Stimulated activated CD8-positive, alpha-beta memory T cell treated with anti-CD3 and anti-CD28 coated beads, Interleukin-15, amount 100 ng/mL, for 48 hours (primary cell): ENCODE measurements at places on chromosomes 2 and 18.

DNA sequence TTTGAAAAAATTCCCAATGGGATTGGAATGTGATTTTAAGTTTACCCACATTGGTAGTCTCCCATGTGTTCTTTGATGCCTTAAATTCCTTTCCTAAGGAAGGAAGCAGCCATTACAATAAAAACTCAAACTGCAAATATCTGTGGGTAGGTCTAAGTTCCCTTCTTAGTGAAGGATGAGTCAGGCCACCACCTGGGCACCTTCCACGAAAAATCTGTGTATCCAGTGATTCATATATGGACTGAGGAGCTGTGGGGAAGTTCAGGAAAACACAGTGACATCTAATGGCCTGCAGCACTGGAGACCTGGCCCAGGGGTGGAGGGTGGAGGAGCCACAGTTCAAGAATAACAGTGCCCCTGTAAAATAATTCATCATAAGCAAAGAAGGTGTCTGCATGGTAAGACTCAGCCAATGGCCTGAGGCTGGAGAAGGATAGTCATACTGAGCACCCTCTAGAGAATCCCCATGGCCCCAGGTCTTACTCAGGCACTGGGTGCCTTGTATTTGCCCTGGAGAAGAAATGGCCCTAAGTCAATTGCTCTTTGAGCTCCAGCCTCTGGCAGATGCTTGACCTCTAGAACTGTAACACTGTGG, 248.6 kb downstream of the SP3 start:
- DNase-seq, result no peak

DNA sequence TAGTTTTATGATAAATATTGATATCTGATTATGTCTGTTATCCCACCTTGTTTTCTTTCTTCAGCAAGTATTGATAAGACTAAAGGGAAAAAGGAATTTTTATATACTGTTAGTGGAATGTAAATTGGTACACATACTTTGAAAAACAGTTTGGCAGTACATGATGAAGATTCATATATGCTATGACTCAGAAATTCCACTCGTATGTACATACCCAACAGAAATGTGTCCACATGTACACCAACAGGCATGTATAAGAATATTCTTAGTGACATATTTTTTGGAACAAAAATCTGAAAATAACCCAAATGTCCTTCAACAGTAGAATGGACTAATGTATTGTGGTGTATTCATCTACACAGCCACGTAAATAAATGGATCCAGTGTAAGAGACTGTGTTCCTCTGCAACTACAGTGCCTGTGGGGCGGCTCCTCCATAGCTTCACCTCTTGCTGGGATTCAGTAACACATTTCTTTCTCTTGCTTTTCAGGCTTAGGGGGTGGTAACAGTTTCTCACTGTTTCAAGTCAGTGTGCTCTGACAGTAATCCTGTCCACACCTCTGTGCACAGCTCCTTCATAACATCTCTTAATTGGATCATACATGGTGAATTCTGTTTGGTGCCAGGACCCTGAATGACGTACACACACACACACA, 35.5 kb upstream of the ALMS1 start:
- DNase-seq, result no peak

DNA sequence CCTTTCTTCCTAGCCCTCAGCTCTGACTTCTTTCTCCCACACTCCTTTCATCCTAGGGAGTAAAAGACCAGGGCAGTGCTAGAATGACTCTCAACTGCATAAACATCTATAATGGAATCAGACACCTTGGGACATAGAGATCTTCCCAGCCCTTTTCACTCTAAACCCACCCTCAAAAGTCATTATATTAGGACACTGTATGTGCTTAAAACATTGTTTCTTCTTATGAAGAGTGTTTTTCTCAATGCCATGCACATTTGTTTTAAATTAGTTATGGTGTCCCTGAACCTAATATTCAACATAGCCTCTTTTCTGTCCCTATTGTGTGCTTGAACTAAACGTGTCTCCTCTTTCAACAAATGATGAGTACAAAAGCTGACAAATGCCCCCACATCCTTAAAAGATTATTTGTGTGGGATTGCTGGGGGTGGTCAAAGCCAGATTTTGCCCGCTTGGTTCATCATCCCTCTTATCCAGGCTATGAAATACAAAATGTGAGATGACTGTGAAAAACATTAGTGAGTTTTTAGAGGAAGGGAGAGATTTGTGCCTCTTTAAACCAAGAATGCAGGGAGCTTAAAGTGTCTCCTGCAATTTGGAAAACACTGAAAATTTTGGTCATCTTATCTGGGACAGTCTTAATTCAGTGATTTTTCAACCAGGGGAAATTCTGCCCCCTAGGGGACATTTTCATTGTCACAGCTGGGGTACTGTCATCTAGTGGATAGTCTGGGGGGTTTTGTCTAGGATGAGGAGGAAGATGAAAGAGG, 29.0 kb downstream of the SERPINB5 start:
- no peak for DNase-seq

DNA sequence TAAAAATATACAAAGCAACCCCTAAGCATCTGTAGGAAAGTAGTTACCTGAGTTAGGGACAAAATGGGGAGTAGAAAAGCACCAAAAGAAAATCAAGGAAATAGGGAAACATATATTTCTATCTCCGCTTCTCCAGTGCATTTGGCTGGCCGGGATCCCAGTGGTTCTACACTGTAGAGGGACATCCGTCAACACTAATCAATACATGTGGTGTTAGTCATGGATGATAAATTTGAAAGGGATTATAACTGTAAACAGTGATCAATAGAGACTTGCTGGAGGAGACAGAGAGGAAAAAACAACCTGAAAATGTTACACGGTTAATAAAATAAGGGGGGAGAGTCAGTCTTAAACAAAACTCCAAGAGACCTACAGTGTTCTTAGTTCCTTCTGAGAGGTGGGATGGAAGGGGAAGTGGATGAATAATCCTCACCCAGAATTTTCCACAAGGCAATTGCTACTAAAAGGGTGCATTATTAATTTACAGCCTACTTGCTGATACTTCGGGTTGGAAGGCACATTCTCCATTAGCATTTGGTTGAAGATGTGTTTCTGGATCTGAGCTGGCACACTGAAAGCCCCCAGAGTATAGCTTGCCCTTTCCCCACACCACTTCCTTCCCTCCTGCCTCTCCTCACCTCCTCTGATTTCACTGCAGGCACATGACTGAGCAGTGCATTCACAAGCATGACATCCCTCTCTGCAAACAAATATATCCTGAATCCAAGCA, 530.0 kb downstream of the BCL11A start:
- DNase-seq, result no peak

DNA sequence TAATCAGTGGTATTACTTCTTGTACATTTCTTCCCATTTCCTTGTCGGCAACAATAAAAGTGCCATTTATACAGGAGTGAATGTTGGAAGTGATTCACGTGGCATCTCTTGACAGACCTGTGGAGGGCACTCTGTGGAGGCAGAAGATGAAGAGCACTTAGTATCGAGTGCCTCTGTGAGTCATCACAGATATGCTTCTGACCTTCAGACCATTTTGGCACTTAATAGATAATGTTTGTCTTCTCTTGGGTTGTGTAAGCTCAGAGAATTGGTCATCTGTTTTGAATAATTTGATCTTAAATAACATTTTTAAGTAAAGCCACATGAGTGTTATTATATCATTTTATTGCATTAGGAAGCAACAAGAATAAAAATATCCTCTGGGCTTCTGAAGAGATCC, 305.5 kb downstream of the PTPRM start:
- no peak for DNase-seq

DNA sequence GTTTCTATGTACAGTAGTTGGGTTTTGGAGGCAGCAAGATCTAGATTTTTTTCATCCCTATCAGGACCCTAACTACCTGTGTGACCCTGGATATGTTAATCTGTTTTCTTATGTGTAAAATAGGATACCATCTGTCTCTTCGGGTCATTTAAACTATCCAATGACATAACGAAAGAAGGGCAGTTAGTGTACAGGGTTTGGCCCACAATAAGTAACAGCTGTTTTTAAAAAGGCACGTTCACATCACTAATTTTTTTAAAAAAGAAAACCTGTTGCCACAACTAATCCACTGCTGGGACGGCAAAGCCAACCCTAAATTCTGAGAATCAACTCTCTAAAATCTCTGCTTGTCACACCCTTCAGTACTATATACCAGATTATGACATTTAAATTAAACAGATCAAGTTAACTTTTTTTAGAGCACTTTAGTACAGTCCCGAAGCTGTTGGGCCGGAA, 869 bp downstream of the USP40 start:
- DNase-seq, result no peak

DNA sequence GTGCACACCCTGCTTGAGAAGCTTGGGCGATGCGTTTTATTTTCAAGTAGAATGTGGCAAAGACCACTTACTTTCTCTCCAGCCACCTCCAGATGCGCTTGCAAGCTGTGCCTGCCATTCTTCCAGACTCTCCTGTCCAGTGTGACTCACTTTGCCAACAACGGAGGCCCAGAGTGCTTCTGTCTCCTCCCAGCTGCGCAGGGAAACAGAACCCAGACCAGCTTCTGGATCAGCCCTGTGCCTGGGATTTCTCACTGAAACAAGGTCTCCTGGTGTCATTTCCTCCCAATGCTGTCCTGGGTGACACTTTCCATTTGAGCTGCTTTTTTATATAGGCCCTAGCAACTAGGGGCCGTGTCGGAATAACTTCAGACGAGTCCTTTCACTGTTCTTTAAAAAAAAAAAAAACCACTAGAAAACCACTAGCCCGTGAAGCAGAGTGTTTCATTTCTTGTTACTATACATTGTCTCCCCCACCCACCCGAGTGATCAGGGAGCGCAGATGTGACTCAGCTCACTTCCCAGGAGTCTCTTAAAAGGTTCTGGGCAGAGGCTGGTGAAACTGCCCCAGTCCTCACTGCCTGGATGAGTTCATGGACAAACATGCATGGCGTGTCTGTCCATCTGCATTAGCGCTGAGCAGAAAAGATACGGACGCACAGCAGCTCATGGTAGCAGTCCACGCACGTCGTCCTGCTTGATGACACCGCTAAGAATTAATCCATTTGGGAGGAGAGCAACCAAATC, 25.3 kb upstream of the RPL31 start:
- no peak for DNase-seq

DNA sequence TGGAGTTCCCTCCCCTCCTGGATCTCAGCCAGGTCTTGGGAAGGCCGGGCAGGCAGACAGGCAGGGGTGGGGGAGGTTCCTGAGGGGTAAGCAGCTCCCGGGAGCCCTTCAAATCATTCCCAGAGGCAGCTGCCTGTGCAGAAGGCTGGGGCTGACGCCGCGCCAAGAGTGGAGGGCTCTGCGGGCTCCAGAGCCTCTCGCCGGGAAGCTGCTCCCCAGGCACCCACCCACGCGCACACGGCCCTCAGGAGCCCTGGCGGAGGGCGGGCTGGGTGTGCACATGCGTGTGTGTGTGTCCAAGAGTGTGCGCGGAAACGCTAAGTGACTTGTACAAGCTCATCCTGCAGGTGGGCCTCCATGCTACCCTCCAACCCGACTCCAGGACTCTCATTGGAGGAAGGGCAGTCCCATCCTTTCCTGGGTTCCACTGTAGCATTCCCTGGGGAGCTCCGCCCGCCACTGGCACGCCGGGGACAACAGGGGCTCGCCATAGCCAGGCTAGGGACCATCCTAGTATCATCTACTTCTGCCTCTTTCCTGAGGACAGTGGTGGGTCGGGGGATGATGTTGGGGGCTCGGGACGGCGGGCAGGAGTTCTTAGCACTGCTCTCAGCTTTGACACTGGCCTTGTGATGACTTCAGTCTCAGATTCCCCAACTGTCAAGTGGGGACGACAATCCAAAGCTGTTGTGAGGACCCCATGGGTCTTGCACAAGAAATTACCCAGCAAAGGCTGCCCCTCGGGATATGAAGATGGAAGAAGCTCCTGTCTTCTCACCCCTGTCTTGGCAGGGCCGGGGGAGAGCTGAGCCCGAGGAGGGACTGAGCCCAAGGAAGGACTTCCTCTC, 50.3 kb downstream of the INHBB start:
- DNase-seq, result no peak

DNA sequence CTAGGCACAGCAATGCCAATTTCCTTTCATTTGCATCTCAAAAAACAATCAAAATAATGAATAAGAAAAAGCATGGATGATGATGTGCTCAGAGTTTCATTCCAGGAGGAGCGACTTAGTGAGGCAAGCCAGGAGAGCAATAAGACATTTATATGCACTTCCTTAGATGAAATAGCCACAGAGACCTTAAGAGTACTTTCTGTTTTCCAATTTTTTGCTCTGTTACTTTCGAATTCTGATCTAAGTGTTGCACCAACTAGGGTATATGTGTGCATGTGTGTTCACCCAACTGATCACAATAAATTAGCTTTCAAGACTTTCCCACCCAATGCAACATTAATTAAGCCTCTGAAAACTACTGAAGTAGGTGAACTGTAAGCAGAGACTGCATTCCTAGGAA, 709 bp downstream of the RAB27B start:
- DNase-seq, result no peak

- DNase-seq, result no peak
Measured at GRCh38 chr2:196750291-196750923, 49.1 kb downstream of the GTF3C3 start.

DNA sequence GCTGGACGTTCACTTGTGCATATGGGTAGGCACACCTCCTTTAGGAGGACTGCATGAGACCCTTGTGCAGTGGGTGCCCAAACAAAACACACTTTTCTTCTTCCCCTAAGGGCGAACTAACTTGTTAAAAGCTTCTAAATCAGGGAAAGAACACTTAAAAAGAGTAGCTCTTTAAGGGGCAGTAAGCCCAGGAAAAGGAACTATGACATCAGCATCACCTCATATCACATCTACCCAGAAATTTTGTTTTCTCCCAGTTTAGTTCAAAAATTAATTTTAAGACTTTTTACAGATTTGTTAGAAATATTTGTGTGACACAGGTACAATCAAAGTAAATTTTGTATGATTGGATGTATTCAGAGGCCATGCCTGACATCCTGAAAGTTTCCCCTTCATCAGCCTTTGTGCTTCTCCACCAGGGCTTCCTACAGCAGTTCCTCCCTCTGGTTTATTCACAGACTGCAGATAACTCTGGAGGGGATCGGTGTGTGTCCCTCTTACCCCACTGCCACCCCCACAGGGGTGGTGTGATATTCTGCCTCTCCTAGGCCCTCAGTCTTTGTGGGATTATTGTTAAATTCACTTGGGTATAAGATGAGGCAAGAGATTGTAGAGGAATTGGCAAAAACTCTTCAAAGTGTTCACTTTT, 27.6 kb downstream of the BCL2L11 start:
- no peak for DNase-seq

GRCh38 chr2:138718405-138718804, 61.8 kb downstream of the NXPH2 start:
- DNase-seq, result no peak

DNA sequence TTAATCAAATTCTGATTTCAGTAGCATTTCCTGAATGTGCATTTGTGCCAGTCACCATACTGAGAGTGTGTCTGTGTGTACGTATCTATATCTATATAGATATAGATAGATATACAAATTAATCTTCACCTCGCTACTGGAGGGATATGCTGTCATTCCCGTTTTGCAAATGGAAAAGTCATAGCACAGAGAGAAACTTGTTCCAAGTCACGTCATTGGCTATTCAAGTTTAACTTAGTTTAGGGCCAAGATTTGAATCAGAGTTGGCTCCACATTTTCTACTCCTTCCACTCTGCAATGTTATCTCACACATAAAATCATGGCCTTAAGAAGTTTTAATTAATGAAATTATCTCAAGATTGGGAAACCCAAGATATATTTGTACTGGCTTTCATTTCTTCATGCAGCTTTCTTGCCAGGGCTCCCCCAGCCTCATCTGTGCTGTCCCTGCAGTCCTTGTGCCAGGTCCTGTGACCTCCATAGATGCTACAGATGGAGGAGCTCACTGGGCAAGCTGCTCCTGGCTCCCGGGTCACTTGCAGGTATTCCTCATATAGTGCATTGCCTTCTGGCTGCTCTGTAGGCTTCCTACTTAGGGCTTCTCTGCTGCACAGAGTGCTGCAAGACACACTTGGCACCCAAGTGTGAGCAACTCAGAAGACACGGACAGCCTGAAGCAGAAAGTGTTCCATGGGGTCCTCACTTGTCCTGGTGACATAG, 245.8 kb downstream of the KCNS3 start:
- no peak for DNase-seq
